GM12892 (cell line): ENCODE measurements at places on chromosomes 2 and 18.

DNA sequence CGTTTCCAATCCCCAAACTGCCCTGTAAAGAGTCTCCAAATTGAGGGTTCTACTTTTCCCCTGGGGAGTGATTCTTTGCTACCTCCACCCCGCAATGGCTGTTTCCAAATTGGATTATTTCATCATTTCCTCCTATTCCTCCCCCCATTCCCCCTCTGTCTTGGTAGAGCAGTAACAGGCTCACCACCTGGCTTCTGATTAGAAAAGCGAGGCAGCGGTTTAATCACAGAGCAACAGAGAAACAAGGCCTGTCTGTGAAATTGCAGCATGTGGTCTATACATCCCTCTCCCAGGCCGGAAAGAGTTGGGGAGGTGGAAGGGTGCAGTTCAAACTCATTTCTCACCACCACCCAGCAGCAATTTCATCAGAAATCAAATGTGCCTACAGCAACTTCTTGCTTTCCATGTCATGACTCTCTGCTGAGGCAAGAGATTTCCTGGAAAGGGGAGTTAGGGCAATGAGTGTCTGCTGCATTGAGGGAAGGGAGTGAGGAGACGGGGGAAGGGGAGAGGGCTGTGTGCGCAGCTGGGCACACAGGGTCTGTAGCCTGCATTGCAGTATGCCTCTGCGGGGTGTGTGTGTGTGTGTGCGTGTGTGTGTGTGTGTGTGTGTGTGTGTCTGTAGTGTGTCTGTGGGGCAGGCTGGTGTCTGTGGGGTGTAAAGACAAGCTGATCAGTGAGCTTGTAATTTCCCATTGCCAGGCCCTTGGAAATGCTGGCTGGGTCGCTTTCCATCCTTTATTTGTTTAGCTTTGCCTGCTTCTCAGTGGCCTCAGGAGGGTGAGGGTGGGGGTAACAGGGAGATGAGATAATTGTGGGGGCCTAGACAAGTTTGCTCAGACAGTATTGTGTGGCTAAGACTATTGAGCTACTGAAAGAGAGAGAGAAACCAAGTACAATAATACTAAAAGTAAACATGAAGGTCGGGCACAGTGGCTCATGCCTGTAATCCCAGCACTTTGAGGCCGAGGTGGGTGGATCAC is 13.5 kb upstream of the IGFBP2 start:
- DNase-seq: no peak

DNA sequence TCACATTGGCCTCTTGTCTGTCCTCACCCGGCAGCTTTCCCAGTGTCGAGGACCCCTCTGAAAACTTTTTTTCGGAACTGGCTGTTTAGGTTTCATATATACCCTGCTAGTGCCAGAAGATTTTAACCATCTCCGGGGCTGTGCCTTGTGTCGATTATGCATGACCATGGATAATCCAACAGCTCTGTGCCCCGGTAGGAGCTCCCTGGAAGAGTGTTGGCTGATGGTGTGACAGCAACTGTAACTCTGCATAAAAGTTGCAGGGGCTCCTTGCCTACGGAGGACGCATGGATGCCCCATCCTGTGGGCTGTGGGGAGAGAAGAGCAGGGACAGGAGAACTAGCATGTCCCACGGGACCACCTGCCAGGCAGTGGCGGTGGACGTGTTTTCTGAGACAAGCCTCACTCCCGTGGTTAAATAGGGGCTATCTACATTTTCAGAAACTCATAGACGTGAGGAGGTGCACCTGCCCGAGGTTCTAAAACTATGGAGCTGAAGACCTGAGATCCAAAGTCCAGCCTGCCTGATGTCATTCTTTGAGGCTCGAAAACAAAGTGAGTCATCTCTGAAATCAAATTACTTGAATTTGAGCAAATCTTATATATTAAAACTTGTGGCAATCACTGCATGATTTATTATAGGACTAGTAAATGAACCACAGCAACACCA is 437.2 kb upstream of the HS6ST1 start:
- no peak for DNase-seq

DNA sequence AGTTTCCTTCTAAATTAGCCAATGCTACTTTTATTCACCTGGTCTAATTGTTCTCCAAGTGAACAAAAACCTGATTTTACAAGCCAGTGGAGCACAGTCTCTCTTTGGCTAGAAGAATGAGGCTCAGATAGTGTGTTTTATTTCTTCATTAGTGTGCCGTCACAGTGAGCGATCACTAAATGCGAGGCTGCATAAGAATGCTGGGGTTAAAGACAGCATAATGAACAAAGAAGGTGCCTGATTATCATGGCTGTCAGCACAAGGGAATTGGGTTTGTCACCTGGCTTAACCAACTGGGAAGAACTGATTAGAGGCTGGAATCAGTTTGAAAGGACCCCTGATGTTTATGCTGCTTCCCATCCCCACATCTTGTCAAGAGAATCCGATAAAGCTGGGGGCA is 76.4 kb downstream of the EPHA4 start:
- DNase-seq: no peak

DNA sequence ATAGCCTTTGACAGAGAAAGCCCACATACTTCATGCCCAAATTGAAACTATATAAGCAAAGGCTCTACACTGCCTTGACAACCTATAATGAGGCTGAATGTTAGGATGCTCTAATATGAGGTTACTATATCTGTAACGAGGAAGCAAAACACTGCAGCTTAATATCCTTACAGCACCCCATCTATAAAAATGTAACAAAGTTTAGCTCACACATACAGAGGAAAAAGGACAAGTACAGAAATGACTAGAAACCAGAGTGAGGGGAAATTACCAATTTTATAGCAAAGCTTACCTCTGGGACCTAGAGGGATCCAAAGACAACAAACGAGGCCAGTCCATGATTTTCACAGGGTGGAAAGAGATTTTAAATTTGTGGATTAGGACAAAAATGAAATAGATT is 138.5 kb downstream of the COL4A4 start:
- no peak for DNase-seq
